ENCODE measurements at places on chromosomes 2 and 18.

GRCh38 chr18:64202863-64203262 is 54.0 kb upstream of the LINC00305 start:
- no peak for DNase-seq

- no peak for DNase-seq
These were observed 29.3 kb downstream of the MEX3C start for GRCh38 chr18:51168026-51168742.

DNA sequence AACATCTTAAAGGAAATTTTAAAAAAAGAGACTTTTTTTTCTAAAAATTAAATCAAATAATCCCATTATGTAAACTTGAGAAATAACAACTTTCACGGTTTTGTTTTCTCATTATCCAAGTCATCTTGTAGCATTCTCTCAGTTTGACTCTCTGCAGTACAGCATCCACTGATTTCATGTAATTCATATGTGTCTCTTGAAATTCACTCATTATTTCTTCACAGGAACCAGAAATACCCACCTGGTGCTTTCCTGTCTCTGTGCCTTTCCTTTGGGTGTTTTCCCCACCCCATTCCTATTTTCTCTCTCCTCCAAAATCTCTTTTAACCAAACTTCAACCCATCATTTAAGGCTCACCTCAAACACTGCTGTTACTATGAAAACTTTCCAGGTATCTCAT is 116.1 kb upstream of the STK17B start:
- no peak for DNase-seq

DNA sequence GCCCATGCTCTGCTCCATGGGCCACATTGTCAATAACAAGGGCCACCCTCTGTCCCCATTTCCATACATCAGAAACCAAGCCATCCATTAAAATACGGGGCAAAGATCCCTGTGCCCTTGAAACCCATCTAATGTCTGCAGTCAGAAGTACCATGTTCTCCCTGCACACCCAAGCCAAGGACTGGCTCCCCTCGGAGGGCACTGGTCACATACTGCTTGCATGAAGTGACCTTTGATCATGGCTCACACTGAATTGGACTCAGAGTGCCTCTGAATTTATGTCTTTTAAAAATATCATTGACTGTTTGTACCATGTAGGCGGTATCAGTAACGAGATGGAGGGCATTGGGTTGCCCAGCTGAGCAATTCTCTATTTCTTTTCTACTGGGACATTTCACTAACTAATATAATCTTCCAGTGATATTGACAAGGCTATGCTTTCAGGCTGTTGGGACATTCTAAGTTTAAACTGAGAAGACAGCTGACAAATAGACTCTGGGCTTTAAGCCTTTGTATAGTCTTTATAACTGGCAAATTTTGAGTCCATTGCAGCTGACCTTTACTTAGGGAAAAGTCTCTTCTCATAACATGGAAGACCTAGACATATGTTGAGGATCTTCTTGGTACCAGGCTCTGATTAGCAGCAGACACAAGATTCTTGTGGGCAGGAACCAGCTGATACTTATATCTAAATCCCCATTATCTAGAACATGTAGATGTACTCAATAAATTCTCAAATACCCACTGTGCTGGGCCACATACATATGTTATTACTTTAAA is 214.3 kb downstream of the MYCN start:
- DNase-seq, result no peak

DNA sequence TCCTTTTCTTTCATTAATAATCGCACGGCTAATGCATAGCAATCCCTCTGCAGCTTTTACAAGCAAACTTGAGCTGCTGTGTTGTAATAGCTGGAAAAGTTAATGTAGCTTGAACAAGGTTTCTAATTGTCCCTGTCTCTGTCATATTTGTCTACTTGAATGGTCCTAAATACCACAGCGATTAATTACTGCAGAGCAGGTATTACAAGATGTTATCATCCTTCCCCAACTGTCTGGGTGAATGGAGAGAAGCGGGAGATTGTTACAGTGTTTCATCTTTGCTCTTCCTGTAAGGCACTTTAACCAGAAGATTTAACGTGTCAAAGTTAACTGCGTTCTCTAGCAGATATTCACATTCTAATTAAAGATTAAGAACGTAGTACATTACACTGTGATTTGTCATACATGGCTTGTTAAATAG is 422.2 kb upstream of the POU3F3 start:
- DNase-seq, result peak; percentile 5

GRCh38 chr2:84458551-84459017 is 496 bp downstream of the SUCLG1 start:
- DNase-seq, result no peak

DNA sequence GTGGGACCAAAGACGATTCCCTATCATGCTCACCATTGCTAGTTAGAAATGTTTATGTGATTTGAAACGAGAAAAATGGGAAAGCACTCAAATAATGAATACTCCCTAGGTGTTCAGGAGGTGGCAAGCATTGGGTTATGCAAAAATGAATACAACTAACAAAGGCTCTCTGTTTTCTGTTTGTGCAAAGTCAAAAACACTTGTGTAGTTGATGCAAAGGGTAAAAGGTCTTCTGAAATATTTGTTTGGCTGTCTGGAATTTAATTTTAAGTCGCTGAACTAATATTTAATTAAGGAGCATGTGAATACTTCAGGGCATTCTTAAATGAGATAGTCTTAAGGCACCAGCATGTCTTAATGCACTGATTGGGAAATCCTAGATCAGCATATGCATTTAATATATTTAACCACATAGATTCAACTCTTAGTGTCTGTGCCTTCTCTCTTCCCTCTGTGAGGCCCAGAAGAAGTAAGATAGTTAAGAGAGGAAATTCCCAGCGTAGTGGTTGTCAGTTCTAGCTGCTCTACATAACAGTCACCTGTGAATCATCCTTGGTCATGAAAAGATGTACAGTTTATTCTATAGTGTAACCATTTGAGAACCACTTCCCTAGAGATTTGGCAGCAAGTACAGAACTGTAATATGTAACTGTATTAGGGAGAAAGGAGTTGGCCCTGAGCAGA is 111.9 kb downstream of the EPC2 start:
- no peak for DNase-seq

DNA sequence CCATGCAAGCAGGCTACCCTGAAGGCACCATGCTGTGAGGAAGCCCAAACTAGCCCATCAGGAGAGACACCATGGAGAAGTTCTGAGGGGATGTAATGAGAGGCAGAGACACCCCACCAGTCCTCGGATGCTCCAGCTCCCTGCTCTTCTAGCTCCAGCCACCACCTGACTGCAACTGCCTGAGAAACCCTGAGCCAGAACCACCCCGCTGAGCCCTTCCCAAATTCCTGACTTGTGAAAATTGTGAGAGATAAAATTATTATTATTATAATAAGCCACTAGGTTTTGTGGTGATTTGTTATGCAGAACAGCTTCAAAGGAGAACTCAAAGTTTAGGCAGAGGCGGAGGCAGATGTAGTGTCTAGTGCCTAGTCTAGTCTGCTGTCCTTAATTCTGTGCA is 67.1 kb upstream of the HK2 start:
- DNase-seq, result no peak

DNA sequence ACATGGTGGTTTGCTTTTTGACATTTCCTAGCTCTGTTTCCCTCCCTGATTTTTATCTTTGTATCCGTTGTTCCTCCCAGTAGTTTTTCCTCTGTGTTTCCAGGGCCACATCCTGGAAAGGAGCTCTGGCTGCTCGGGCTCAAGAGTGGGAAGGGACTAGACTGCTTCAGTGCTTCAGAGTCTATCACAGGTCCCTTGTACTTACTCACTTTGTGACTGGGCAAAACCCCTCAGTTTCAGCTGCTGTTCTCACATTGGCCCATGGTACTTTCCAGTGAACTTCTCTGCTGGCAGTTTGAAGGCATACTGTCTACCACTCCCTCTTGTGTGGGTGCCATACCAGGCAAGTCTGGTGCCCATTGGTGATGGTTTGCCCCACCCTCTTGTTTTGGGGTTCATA is 7.5 kb upstream of the STAMBP start:
- DNase-seq, result no peak

DNA sequence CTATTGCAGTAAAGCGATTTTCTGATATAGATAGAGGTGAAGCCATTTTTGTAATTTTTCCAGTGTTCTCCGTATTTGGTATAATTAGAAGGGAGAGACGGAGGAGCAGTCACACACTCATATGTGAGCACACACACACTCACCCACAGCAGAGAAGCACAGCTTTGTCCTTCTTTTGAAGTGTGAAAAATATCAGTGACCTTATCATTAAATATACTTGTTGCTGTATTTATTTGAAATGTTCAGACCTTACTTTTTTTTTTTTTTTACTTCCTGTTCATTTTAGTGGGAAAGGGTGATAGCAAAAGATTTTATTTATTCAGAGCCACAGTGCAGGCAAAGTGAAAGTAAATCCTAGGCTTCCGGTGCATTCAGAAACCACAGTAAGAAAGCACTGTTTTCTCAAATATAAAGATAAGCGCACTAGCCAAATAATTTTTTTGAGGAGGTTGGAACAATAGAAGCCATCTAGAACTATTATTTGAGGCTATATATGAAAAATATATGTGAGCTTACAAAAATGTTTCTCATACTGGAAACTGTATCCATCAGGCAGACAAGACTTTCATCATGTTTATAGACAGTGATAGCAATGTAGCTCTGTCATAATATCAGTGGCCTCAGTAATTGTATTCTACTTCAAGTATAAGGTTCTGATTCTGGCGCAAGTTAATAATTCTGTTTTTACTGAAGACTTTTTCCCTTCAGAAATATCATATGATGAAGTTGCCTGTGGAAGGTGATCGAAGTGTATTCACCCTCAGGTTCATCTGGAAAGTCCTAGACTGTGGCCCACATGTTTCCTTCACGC is 37.2 kb downstream of the TSHZ1 start:
- DNase-seq, result no peak

- no peak for DNase-seq
These were observed 20.7 kb downstream of the DTYMK start for GRCh38 chr2:241665731-241666440.

- peak; percentile 4 for DNase-seq
These were observed 150.6 kb downstream of the RTN4 start for GRCh38 chr2:54899576-54900200.

DNA sequence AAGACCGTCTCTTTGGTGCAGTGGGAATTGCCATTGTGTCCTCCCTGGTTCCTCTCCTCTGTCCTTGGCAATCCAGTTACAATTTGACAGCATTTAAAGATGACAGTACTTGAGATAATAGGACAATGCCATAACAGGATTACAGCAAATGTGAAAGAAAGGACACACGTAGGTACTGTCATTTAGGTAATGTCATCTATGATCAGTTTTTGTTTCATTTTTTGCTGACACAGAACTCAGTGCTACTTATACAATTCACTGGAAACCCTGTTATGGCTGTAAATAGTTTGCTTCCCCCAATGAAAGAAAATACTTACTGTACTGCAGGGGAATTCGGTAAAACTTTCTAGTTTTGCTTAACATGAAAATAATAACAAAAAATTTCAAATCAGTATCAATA is 65.2 kb downstream of the BCL11A start:
- no peak for DNase-seq

- no peak for DNase-seq
These were observed 20.0 kb downstream of the ME2 start for GRCh38 chr18:50898919-50899318.

DNA sequence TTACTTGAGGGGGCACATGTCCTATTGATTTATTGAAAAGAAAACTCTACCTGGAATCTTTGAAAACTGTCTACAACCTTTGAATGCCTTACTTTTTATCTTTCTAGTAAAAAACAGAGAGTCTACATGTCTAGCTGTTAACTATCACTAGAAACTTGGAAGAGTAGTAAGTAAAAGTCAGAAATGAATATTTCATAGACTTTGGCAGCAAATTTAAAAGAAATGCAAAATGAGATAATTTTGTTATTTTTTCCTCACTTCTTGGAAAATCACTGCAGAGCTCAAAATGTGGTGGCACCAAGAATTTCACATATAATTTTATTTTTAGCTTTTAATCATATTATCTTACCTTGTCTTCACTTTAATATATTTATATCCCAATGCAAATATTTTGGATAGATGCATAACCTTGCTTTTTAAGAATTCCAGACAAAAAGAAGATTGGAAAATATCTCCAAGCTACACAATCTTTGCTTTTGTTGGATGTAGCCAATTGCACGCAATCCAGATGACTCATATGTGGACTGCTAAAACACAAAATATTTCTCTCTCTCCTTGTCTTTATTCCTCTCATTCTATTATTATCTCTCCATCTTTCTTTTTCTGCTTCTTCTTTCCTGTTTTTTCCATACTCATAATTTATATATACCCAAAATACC is 92.2 kb upstream of the DSEL start:
- DNase-seq, result no peak

GRCh38 chr18:62612776-62613175 is 90.0 kb downstream of the ZCCHC2 start:
- no peak for DNase-seq

- DNase-seq, result peak; percentile 72
These were observed 288.9 kb upstream of the ETAA1 start for GRCh38 chr2:67108231-67108630.

GRCh38 chr2:134771313-134771801 is 52.6 kb upstream of the TMEM163 start:
- no peak for DNase-seq

DNA sequence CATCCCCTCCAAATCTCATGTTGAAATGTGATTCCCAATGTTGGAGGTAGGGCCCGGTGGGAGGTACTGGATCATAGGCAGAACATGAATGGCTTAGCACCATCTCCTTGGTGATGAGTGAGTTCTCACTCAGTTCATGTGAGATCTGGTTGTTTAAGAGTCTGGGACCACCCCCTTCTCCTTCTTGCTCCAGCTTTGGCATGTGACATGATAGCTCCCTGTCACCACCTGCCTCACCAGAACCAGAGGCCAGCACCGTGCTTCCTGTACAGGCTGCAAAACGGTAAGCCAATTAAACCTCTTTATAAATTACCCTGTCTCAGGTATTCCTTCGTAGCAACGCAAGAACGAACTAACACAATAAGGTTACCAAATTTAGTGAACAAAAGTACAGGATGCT is 95.4 kb downstream of the ZBTB7C start:
- DNase-seq, result peak; percentile 21

GRCh38 chr18:62332964-62333695 is 8.0 kb downstream of the TNFRSF11A start:
- DNase-seq, result no peak

DNA sequence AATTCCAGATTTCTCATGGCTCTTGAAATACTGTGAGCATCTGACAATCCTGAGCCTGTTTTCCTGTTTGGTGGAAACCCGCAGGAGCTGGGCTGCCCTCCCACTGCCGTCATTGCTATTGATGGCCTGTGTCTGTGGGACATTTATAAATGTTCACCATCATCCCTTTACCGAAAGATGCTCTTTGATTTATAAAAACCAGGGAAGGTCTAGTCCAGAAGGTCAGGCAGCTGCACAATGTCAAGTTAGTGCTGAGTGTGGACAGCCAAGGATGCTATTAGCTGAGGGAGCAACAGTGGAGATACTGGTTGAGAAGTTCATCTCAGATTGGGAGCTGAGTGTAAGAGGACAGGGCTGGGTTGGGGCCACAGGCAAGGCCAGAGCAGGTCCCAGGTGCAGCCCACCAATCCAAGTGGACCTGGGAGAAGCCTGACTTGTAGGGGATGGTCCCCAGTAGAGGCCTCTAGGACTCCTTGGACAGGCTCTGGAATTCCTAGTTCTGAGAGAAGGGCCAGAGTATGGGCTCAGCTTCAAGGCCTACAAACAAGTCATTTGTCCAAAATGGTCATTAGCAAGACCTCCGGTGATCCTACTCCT is 55.1 kb downstream of the COPS8 start:
- DNase-seq, result no peak

Measured in NCI-H1105 (cell line).